ENCODE measurements at places on chromosomes 2 and 18.

DNA sequence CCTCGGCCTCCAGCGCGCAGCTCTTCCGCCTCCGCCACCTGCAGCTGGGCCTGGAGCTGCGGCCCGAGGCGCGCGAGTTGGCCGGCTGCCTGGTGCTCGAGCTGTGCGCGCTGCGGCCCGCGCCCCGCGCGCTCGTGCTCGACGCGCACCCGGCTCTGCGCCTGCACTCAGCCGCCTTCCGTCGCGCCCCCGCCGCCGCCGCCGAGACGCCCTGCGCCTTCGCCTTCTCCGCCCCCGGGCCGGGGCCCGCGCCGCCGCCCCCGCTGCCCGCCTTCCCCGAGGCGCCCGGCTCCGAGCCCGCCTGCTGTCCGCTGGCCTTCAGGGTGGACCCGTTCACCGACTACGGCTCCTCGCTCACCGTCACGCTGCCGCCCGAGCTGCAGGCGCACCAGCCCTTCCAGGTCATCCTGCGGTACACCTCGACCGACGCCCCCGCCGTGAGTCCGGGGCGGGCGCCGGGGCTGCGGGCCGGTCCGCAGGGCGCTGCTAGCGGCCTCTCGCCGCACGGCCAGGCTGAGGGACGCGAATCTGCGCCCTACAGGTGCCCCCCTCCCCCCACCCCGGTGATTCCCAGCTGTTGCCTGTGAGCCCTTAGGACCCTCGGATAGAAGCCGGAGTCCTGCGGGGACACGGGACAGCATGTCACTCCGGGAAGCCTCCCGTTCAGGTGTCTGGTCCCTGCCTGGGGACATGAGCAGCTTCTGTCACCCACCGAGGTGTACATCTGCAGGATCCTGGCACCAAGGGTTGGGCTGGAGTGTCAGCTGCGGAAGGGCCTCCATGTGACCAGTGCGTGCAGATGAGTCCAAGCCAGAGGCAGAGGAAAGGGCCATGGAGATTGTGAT is 616 bp downstream of the RNPEPL1 start:
- DNase-seq: no peak

- DNase-seq: no peak
Measured at GRCh38 chr2:195304310-195304709, 352.7 kb upstream of the SLC39A10 start.

DNA sequence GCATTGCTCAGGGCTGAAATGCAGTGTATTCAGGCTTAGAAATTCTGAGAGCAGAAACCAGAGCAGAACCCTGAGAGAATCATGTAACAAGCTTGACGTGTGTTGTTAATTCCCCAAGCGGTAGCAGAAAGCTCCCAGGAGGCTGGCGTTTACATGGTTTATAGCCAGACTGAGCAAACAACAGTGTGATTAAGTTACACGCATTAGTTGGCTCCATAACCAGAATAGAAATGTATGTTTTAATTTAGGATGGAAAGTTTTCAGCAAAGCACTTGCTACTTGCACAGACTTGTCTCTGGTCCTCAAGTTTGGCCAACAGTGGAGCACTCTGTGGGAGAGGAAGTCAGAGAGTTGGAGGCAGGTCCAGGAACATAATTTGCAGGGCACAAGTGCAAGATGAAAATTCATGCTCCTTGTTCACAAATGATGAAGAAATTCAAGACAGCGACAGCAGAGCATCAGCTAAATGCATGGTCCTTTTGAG is 69.3 kb downstream of the MAPK4 start:
- DNase-seq: no peak

DNA sequence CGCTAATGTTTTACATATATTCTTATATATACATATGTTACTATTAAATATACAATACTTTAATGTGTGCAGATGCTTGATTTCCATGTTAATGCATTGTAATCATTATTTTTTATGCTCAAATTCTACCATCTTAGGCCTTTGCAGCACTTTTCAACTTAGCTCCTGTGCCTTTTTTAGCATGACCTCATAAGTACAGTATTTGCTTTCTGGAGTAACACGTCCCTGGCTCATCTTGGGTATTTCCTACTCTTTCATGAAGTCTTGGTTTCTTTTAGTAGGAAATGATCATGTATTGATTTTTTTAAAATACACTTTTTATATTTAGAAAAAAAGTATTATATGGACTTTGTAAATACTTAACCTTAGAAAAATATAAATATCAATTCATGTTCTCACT is 36.5 kb downstream of the CAB39 start:
- DNase-seq: no peak

Data from CD4-positive, alpha-beta T cell treated with Interleukin-17A for 1 hour (primary cell).